ENCODE measurements at places on chromosomes 7 and 10.
A peak's percentile ranks its signal among the peaks of the same experiment; 100 is the strongest.

- no peak for DNase-seq
These were observed 327.4 kb downstream of the CDK14 start for GRCh38 chr7:90923541-90923997.

GRCh38 chr7:48875045-48875916 lies 49.1 kb upstream of the CDC14C start:
- DNase-seq: no peak

- DNase-seq: peak; percentile 26
These were observed 69.0 kb downstream of the CREM start for GRCh38 chr10:35195361-35196306.

- no peak for DNase-seq
These were observed 441.1 kb downstream of the POM121L12 start for GRCh38 chr7:53476566-53476965.

- no peak for DNase-seq
These were observed 25.4 kb upstream of the GATAD1 start for GRCh38 chr7:92421676-92422435.

DNA sequence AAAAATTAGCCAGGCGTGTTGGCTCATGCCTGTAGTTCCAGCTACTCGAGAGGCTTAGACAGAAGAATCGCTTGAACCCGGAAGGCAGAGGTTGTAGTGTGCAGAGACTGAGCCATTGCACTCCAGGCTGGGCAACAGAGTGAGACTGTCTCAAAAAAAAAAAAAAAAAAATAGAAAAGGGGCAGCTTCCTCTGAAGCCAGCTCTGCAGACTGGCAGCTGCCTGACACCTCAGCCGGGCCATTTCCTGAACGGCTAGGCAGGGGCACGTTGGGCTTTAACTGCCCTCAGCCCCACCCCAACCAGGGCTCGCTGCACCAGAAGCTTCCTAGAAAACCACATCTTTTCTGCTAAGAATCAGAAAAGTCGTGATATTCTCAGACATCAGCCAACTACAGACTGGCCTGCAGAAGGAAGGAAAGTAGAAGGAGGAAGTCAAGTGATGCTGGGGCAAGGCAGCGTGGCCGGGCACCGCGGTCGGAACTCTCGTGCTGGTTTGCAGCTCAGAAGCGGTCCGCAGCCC lies 38.0 kb downstream of the PRKAG2 start:
- DNase-seq: peak; percentile 72

- no peak for DNase-seq
These were observed 76.9 kb downstream of the SLC13A1 start for GRCh38 chr7:123122916-123123315.

DNA sequence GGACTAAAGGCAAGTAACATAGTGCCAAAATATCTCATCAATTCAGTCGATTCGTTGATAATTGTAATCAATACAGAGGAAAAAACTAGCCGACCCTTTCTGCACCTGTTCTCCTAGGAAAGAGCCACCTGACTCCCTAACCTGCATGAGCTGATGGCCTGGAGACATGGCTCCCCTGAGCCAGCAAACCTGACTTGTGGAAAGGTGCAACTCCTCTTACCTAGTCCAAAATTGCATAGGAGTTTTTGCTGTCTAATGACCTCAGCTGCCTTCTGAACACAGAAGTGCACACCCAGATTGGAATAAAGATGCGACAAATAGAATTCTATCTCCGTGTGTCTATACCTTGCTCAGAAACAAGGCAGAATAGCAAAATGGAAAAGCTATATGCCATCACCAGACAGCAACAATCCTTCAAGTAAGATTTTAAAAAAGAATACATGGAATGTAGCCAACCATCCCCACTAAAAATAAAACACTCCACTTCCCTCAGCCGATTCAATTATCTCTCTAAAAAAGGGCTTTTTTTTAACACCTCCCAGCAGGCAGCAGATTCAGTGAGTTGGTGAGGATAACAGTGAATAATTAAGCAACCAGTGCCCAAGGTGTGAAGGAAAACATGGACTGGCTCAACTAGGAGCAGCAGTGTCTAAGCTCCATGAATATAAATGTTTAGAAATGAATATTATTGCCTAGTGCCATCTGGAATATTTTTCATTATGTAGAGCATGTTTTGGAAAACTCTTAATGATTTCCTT lies 26.6 kb upstream of the LMTK2 start:
- DNase-seq: no peak

GRCh38 chr10:32417911-32418547 lies 27.9 kb upstream of the CCDC7 start:
- DNase-seq: no peak

- DNase-seq: no peak
These were observed 13.7 kb upstream of the HOXA13 start for GRCh38 chr7:27213433-27214238.

- DNase-seq: no peak
These were observed 15.4 kb downstream of the NFE2L3 start for GRCh38 chr7:26167303-26167934.

DNA sequence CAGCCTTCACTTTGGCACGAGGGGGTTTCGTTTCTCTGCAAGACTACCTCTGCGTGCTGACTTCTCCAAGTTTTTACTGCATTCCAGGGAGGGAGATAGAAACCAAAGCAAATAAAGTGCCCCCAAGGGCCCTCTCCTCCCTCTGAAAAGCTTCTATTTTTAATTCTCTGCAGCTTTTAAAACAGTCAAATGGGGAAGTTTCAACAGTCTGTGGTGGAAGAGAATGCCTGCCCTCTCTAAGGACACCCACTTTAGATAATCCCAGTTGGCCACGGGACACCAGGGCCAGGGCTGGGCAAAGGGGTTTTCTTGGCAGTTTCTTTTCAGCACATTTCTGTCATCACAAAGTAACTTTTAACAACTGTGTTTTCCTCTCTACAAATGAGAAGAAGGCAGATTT lies 386.7 kb upstream of the NPVF start:
- no peak for DNase-seq

DNA sequence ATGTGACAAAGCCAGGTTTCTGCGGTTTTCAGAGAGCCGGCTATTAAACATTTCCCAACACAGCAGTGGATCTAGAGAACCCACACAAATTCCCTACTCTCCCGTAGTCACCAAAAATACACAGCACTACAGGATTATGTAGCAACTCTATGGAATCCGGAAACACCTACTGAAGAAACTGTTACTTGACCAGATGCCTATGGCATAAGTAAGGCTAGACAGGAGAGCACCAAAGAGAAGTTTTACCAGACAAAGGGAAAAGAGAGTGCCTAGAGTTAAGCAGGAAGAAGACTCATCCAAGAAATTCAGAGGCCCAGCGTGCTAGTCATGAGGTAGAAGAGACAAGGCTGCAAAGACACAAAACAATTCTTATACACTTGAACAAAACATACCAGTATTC lies 321.1 kb downstream of the PARD3 start:
- no peak for DNase-seq

DNA sequence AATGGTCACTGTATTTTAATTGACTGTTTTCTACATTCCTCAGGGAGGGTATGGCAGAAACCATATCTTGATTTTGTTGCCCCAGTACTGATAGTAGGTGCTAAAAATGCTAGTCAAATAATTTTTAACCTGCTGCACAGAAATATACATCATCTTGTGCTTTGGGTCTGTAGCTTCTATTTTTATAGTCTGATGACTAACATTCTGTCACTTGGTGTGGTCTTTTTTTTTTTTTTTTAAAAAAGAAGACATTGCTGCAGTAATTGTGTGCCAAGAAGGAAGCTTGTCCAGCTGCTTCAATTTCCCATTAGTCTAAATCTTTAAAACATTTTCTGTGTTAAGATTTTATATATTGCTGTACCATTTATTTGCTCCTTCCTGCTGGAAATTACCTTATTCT lies 83.6 kb downstream of the ICA1 start:
- no peak for DNase-seq

GRCh38 chr10:27479016-27479415 lies 25.1 kb upstream of the RAB18 start:
- DNase-seq: no peak

- no peak for DNase-seq
These were observed 79.5 kb downstream of the AOAH start for GRCh38 chr7:36644625-36645422.

GRCh38 chr10:34995925-34996324 lies 94.2 kb downstream of the CUL2 start:
- DNase-seq: no peak

- DNase-seq: no peak
These were observed 26.2 kb upstream of the HDAC9 start for GRCh38 chr7:18469316-18469715.

- DNase-seq: no peak
These were observed 150.5 kb upstream of the VKORC1L1 start for GRCh38 chr7:65722361-65722792.
